ENCODE measurements at places on chromosomes 3 and 15. TPM values are rescaled to one million over a fixed set of nuclear protein-coding genes. Genes with fewer than 3 reads are reported as not detected.

Gene PAK6
- not detected for total RNA-seq

Gene IL17RB
- not detected for total RNA-seq

DNA sequence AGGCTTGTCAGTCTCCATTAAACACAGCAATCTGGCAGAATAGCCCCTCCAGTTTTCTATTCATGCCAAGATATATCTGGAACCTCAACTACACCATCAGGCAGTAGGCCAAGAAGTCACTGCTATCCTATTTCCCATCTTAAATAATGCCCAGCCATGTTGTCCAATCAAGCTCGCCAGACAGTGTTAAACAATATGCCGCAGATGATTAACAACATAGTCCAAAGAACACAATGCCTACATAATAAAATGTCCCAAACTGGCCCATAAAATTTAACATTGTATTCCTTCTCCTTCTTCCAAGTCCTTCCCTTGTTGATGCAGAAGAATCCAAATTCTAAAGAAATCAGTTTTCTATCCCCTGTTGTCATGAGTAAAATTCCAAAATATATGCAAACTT, 427.4 kb upstream of the PPP2R3A start:
- DNase-seq: no peak

DNA sequence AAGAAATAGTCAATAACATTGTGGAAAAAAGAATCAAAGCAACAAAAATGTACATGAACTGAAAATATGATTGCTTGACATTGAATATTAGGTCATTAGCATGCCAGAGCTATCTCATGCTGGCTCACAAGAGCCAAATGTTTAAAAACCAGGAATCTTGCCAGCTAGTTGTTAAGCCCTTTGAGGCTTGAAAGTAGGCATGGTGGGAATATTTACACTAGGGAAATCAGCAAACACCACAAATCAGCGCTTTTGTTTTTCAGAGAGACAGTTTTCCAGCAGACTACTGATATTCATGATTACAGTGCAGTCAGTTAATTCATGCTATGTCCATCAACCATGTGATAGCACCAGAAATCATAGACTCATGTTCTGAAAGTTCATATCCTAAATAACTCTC, 144.8 kb downstream of the ARPP21 start:
- no peak for DNase-seq
